ENCODE measurements at places on chromosomes 13 and 19. TPM values are rescaled to one million over a fixed set of nuclear protein-coding genes. Genes with fewer than 3 reads are reported as not detected.

DNA sequence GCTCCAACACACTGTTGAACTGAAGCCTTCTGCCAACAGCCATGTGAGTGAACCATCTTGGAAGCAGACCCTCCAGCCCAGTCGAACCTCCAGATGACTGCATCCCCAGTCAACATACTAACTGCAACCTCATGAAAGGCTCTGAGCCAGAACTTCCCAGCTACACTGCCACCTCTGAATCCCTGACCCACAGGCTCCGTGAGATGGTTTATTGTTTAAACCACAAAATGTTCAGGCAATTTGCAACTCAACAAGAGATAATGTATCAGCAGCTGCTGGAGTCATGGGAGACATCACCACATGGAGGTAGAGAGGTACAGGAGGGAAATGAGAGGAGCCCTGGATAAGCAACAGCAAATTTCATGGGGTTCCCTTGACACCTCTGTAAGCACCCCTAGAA, 266.4 kb upstream of the NBEA start:
- no peak for DNase-seq

DNA sequence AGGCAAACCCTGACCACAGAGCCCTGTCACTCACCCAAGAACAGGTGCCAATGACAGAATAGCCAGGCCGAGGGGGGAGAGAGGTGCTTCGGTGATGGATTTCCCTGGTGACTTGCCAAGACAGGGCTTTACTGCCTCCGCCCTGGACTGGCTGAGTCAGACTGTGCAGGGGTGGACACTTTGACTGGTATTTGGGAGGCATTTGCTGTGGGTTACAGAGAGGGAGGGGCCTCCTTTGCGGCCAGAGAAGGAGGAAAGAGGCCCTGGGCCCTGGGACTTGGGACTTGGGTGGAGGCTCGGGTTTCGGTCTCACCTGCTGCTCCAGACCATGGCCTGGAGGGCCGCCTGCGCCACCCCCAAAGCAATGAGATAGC, 4.6 kb upstream of the EPS8L1 start:
- no peak for DNase-seq

GRCh38 chr19:7815325-7815724, 14.7 kb upstream of the EVI5L start:
- no peak for DNase-seq

DNA sequence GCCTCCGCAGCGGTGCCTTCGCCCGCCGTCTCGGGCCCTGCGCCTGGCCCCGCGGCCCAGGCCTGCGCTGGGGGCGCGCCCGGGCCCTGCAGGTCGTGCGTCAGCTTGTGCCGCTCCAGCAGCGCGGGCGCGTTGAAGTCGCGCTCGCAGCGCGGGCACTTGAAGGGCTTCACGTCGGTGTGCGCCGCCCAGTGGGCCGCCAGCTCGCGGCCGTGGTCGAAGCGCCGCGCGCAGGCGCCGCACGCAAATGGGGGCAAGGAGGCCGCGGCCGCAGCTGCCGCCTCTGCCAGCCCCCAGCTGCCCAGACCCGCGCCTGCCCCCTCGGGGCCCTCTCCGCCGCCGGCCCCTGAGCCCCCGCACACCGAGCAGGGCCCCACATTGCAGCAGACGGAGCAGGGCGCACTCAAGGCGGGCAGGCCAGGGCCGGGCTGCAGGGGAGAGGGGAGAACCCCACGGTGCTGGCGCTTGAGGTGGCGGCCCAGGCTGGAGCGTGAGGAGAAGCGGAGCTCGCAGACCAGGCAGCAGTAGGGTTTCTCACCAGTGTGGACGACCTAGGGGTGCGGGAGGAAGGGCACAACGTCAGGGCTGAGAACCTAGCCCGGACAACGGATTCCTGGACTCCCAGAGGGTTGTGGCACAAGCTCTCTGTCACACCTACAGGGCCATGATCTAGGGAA, 6.1 kb downstream of the FIZ1 start:
- no peak for DNase-seq

DNA sequence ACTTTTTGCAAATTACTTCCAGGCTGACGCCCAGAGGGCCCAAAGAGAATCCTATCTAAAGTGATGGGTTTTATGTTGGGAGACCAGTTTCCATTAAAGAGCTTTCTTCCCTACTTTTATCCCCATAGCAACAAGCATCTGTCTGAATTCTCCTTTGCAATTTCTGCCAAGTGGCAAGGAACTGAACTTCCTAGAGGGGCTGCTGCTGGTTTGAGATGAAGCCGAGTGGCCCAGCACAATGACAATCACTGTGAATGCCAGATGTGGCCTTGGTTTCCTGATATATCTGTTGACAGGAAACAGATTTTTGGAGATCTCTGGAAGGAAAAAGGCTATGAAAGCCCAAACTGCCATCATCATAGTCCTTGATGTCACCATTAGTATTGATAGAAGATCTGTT, 198.6 kb downstream of the OXGR1 start:
- no peak for DNase-seq

GRCh38 chr13:52896827-52897659, 48.6 kb upstream of the PCDH8 start:
- no peak for DNase-seq

DNA sequence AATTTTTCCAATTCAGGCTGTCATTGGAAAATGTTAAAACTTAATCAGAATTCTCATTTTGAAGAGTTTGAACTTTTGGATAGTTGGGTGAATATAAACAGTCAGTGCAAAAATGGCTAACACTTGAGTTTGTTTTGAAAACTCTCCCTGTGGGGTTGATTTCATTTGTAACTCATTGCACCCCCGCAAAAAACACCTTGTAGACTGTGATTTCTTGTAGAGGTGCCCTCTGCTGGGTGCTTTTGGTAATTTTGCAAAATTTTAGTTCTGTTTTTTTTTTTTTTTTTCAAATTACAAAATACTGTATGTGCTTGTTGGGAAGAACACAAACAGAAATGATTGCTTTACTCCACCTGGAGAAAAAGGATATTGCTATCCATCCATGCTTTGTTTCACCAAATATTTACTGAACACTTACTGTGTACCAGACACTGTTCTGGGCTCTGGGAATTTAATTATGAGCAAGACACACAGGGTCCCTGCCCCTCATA, 28.2 kb upstream of the GPI start:
- peak; percentile 28 for DNase-seq

- DNase-seq = peak; percentile 36
Observed at GRCh38 chr13:32314271-32315237, 609 bp downstream of the ZAR1L start.

Gene PLIN3
- 196 TPM for total RNA-seq
